HS-5 (cell line): ENCODE measurements at places on chromosomes 5 and 9.

DNA sequence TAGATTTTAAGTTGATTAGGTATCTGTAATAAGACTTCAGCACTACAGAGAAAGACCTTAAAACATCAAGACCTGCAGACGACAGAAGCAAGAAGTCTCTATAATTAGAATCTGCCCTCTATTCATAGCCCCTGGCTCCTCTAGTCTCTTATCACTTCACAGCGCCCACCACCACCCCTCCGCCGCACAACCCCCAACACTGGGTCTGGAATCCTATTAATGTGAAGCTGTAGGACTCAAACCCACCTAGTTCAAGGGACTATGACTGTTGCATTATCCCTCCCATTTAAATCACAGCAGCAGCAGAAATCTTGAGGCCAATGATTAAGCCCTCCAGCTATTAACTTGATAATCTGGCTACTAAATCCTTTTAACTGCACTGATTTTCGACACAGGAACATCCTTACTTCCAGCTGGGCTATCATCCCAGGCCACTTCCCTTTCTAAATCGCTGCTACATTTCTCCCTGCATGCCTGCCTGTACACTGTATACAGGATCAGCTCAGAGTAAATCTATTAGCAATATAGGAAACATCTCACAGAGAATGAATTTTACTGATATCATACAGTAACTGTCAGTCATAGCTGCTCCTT, 159.5 kb upstream of the GRAMD2B start:
- DNase-seq, result no peak

- DNase-seq, result no peak
These were observed 2.7 kb downstream of the GPX3 start for GRCh38 chr5:151023047-151023615.

DNA sequence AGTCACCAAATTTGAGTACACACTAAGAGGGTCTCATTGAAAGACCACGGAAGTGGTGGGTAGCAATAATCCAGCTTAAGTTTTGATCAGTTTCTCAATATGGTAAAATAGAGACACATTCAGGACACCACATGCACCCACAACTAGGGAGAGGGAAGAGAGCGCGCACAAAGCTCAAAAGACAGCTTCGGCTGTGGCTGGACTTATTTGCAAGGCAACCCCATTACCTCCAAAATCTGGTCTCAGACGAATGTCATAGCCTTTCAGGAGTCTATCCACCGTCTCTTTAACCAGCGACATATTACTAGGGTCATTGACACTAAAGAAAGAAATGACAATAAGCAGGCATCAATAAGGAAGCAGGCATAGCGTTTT, 443 bp downstream of the GABRB2 start:
- DNase-seq, result no peak

DNA sequence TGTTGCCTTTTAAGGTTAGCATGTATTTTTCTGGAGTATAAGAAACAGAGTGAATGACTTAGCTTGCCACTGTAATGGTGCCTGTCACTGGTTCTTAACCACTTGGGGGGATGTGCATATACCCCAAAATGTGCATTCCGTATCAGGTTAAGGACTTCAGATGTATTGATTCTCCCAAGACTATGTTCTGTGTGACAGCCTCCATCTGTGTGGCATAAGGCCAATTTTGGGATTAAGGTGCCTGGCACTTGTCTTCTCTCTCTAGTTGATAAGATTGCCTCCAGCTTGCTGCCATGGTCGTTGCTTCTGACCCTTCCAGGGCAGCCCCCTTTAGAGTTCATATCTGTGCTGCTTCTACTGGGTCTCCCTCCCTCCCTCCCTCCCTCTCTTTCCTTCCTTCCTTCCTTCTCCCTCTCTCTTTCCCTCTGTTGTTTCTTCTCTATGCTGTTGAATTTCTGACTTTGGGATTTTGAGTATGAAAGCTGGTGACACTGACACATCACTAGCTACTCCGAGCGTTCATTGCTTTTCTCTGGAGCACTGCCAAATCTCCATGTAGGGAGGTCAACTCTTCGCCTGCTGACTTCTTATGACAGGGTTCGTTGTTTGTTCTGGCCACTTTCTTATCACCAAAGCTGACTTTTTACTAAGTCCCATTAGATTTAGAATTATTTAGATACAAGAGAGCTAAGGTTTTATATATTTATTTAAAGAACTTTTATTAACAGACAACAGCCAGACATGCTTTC, 31.0 kb downstream of the TNFAIP8 start:
- DNase-seq, result no peak

- no peak for DNase-seq
These were observed 52.2 kb downstream of the PCDH1 start for GRCh38 chr5:141825791-141826560.

DNA sequence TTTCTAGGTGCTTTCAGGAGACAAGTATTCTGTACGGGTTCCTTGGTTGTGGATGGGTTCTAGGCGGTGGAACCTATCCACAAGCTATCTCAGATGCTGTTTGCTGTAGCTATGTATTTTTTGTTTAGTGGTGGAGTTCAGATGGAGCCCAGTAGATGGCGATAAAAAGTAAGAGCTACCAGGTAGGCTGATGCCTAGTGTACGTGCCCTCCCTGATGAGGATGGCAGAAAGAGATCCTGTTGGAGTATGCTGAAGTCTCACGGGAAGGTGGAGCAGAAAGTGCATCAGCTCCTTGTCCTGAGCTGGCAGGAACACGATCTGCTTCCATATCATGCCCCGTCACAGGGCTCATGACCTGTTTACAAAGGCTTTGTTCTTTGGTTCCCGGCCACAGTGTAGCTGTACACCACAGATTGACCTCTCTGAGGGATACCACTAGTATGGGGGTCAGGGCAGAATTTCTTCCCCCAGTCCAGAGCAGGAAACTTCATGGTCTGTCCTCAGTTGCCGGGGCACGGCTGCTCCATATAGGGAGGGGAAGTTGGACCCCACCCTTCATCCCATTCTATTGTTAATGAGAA, 12.6 kb upstream of the UGT3A2 start:
- DNase-seq, result peak; percentile 40

DNA sequence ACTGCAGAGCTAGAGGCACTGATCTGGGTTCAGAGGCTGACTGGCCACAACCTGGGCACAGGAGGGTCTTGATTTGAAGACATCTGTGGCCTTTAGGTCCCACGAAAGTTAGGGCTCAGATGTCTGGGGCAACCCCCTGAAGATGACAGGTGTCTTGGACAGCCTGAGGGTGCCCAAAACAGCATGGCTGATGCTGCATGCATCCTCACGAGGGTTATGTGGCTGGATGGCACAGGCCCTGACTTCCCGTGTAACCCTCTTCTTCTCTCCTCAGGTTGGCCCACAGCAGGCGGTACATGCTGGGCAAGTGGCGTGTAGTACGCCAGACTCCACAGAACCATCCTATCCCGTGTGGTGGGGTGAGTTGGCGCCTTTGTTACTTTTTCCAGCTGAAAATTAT, 29.8 kb upstream of the GFPT2 start:
- DNase-seq, result no peak

DNA sequence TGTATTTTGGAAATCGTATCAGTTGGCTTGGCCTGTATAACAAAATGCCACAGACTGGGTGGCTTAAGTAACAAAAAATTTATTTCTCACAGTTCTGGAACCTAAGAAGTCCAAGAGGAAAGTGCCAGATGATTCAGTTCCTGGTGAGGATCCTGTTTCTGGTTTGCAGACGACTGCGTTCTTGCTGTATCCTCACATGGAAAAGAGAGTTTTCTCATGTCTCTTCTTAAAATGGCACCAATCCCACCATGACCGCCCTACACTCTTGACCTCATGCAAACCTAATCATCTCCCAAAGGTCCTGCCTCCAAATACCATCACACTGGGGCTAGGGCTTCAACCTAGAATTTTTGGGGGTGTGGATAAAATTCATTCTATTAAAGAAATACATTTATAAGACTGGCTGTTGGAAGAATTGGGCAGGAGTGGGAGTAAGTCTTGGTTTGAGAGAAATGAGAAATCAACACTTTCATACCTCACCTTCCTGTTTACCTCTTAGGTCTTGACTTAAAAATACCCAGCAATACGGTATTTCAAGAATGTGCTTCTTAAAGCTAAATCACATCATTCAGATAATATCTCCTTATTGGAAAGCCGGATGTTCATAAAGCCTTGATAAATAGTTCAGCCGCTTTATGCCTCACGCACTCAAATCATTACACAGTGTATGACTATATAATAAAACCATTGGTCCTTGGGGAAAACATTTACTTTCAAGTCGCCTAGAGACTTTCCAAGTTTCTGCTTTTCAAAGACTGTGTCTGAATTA, 28.7 kb downstream of the PTTG1 start:
- DNase-seq, result no peak

- DNase-seq, result no peak
These were observed 73.1 kb downstream of the COMMD10 start for GRCh38 chr5:116157902-116158301.

GRCh38 chr9:77384406-77384805, 207.1 kb downstream of the VPS13A start:
- peak; percentile 83 for DNase-seq

- peak; percentile 64 for DNase-seq
These were observed 440.9 kb downstream of the ENC1 start for GRCh38 chr5:74199436-74200210.

DNA sequence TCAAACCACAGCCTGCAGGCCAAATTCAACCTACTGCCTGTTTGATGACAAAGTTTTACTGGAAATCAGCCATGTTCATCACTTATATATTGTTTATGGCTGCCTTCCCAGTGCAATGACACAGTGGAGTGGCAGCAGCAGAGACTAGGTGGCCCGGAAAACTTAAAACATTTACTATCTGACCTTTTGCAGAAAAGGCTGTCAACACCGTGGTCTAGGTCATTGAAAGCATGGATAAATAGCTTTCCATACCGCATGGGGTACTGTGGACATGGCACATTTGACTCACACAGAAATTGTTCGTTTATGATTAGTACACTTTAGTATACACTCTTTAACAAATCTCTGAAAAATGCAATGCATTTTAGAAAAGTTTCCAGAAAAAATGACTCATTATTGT, 298.3 kb upstream of the EFNA5 start:
- peak; percentile 86 for DNase-seq

DNA sequence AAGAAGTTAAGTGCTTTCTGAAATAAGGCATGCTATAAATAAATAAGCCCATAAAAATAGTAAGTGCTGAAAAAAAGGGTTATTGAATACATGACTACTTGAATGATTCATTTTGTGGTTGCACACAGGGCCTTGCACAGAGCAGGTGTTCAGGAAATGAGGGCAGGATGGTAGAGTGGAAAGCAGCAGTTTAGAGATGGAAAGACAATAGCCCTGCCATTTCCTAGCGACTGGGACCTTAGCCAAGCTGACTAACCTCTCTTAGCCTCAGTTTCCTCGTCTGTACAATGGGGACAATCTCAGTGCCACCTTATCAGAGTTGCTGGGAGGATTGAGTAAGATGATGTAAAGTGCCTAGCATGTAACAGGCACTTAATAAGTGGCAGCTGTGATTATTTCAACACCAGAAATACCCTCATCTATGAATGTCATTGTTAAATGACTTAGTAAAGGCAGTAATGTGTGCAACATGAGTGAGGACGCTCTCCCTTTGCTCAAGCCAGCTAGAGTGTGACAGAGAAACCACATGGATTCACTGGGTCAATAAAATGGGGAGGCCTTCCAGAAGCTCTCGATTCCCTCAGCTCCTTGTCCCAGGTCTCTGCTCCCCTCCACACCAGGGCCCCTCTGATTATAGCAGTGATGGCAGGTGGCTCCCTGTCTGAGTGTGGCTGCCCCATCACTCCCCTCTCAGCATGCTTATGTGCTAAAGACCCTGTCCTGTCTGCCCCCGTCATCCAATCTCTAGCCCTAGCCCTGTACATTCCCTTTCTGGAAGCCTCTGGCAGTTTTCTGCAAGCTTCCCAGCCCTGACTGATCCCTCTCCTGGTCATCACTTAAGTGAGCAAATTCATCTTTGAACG, 16.0 kb upstream of the PHF19 start:
- DNase-seq, result peak; percentile 78

GRCh38 chr5:40397091-40397490, 282.6 kb upstream of the PTGER4 start:
- DNase-seq, result no peak
